ENCODE measurements at places on chromosomes 5 and 9.

DNA sequence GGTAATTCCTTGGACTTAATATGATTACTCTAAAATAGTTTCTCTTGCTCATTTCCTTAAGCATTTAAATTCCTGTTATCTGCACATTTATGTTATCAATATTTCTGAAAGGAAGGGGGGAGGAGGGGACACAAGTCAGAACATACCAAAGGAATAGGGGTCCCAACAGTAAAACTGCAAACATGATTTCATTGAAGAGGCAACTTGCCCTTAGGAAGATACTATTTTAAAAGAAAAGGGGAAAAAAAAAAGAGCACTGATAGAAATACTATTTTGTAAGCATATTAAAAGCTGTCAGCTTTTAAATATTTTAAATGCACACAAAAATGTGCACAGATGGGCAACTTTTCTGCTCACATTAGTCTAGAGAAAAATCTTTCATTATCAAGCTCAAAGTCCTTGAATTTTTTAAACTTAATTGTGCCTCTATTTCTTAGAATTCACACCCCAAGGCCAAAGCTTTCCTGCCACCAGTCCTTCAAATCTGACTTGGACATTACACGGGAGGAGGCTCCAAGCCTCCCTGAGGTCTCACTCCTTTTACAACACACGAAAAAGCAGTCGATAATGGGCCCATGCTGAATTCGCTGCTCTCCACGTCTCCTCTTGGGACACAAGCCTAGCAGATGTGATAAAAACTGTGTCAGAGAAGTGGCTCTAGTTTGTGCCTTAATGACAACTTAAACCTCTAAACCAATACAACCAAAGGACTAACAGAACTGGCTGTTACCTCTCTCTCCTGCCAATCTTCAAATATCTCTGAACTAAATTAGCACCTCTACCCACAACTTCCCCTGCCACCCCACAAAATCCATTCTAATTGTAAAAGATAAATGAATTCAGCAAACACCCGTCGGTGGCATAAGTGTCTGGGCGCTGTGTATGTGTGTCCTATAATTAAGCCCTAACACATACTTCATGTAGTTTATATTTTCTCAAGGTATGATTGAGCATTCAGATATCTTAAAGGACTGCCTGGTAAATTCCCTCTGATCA, 154.3 kb downstream of the DENND1A start:
- DNase-seq = no peak

GRCh38 chr9:131276891-131277286, 579 bp upstream of the FAM78A start:
- DNase-seq = no peak

DNA sequence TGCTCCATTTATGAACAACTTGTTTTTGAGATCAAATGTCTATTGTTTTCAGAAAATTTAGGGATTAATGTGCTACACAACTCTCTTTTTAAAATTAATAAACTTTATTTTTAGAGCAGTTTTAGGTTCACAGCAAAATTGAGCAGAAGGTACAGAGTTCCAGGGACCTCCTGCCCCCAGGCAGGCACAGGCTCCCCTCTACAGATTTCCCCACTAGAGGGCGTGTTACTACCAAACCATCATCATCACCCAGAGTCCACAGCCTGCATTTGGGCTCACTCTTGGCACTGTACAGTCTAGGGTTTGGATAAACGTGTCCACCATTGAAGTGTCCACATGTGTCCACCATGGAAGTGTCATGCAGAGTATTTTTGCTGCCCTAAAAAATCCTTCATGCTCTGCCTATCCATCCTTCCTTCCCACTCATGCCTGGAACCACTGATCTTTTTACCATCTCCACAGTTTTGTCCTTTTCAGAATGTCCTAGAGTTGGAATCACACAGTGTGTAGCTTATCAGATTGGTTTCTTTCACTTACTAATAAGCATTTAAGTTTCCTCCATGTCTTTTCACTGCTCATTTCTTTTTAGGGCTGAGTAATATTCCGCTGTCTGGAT, 61.7 kb downstream of the MRPL36 start:
- peak; percentile 2 for DNase-seq

- no peak for DNase-seq
These were observed 88.9 kb downstream of the CYFIP2 start for GRCh38 chr5:157354800-157355199.

GRCh38 chr5:132434416-132435286, 55.9 kb downstream of the IRF1 start:
- no peak for DNase-seq

DNA sequence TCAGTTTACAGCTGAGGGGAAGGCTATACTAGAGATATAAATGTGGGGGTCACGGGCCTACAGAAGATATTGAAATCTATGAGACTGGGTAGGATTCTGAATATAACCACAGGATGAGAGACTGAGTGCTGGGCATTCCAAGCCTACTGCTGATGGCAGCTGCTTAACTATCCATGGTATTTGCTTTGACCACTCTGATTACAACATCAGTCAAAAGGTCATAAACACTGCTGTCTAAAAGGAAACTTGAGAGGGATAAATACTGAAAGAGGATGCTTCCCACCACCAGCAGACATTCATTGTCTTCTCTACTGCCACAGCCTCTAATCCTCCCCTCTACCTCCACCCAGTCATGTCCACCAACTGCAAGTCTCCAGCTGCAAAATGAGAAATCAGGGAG, 3.8 kb downstream of the ZNF622 start:
- DNase-seq = peak; percentile 48

DNA sequence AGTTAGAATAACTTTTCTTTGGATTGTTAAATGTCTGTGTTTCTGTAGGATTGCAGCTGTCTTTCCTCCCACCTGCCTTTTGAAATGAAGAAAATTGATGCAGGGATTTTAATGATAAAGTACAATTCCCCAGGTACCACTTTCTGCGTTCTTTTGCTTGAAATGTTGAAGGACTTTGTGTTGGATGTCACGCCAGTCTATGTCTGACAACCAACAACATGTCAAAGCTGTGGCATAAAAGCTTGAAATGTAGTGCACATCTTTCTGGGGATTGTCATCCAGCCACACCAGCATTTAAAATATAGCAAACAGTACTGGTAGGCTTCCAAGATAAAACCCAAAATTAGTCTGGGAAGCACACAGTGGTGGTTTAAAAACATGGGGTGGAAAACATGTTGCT, 381.4 kb downstream of the TMEM161B start:
- DNase-seq = no peak

- no peak for DNase-seq
These were observed 24.9 kb downstream of the TCF7 start for GRCh38 chr5:134139377-134139851.

DNA sequence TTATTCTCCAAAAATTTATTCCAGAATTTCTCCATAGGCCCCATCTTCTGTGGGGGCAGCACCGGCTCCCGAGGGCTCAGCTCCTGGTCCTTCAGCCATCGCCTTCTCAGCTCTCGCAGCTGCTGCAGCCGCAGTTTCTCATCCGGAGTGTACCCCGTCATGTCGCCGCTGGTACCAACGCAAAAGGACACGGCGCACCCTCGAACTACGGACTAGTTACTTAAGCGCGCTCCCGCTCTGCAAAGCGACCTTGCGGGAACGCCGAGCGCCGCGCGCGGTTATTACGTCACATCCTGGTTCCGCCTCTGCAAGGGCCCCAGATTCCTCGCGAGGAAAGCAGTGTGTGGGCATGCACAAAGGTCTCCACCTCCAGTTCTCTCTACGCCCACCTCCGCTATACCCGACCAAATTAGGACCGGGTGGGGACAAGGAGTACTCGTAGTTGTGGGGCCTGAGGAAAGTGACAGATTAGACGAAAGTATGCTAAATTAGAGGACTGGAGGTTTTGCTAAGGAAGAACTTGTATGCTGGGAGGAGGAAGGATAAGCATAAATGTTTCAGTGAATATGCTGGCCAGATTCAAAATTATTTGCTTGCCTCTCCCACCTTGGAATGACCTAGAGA, at the start of gene NDUFB6:
Gene NDUFB6 (minus strand): TSS at position 260 of the 624 bp plus-strand sequence. CDS start 99 bp downstream, at position 161.
- DNase-seq = peak; percentile 79

DNA sequence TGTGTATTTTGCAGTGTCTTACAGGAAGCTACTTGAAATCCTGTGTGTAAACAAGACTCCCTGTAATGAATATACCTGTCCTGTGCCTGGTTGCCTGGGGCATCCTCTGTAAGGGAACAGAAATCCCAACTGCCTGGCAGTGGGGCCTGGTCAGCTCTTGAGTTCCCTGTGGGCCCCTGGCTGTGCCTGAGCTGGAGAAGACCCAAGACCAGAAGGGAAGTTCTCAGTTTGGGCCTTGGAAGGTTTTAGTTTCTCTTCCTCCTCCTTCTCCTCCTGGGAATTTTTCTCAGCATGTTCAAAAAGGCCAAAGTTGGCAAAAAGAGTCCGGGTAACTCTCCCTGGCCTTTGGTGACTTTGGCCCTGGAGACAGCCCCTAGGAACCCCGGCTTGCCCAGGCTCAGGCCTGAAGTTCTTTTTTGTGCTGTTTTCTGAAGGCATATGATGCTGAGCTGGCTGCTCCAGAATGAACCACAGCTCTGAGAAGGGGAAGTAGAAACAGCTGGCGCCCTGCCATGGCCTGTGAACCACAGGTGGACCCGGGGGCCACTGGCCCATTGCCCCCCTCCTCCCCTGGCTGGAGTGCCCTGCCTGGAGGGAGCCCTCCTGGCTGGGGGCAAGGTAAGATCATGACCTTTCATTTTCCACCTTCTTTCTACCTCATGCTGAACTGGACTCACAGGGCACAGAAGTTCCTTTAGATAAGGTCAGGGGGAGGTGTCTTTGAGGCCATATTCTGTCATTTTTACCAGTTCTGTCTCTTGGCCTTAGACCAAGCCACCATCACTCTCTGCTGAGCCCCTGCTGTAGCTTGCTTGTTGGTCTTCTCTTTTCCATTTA, 5.8 kb downstream of the TMEM268 start:
- DNase-seq = no peak

GRCh38 chr5:147645197-147645596, 135.3 kb upstream of the DPYSL3 start:
- no peak for DNase-seq

- peak; percentile 56 for DNase-seq
These were observed 10.8 kb downstream of the REEP2 start for GRCh38 chr5:138449501-138450239.

DNA sequence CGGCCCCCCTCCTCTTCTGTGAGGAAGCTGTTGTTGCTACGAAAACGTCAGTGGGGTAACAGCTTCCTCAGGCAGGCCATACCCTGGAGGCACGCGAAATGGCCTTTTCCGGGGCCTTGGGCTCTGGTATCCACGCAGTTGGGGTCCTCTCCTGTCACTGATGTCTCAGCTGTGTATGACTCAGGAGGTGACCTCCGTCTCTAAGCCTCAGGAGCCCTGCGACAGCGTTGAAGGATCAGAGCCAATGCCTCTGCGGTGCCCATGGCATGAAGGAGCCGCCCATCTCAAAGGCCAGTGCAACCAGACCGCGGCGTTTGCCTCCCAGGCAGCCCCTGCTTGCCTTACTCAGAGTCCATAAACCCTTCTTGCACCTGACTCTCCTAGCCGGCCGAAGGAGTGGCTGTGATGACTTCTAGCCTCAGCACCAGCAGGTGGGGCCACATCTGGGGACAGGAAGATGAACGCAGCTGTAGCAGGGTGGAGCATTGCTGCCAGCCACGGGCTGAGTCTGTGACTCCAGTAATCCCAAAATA, 1.0 kb upstream of the MXD3 start:
- no peak for DNase-seq

- DNase-seq = peak; percentile 96
These were observed 38.9 kb downstream of the SLC35D2 start for GRCh38 chr9:96344458-96345180.

DNA sequence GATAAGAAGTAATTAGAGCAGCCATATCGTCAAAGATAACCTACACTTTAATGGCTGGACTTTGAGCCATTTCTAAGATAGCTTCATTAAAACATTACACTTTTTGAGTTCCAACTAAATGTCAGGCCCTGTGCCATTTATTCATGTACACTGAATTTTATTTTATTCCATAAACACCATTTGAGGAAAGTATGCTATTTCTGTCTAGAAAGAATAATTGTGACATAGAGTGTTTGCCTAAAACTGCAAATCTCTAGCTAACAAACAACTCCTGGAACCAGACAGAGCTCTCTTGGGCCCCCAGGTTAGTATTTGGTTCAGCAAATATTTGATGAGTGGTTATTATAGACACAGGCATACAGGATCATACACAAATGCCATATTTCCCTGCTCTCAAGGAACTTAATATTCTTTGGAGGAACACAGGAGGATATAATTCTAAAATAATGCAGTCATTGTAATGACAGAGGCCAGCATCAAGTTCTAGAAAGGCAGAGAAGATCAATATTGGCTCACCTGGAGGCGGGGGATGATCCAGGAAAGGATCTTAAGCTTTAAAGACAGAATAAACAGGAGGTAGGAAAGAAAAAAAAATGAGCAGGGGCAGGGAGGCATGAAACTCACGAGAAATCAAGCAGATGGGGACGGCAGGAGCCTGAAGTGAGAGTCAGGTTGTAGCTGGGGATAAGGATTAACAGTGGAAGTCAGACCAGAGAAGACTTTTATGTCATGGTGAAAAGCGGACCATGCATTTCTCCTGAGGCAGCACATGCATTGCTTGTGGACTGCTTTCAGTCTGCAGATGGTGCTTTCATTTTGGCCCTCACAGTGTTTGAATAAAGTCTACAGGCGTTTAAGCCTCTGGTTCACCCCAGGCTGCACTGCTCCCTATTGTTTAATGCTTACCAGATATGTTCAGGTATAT, 127.7 kb downstream of the GCNT1 start:
- DNase-seq = no peak

DNA sequence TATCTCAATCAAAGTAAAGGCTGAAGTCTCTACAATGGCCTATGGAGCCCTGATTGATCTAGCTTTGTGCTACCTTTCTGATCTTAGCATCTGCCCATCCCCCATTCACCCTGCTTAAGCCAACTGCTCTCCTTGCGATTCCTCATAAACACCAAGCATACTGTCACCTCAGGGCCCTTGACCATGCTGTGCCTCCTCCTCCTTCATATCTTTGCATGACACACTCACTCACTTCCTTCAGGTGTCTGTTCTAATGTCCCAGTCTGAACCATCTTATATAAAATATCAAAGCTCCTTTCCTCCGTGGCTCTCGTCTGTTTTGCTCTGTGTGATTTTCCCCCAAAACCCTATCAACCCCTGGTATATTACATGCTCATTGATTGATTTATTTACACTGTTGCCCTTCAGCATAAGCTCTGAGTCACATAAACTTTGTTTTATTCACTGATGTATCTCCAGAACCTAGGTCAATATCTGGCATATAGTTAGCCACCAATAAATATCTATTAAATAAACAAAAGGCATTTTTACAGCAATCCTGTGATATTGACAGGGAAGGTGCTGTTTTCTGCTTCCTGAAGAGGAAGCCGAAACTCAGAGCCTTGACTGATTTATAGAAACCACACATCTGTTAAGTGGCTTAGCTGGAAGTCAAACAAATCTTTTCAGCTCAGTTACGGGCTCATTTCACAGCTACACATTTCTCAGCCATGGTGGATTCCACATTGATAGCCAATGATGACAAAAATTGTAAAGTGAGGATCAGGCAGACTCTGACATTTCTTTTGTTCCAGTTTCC, 103.6 kb downstream of the BOD1 start:
- no peak for DNase-seq

GRCh38 chr5:57476601-57477056, 6.0 kb downstream of the ACTBL2 start:
- no peak for DNase-seq

GRCh38 chr5:117463881-117464570, 889.4 kb upstream of the SEMA6A start:
- DNase-seq = no peak

All from fibroblast of the conjunctiva (primary cell).